ENCODE measurements at places on chromosomes 5 and 9.

DNA sequence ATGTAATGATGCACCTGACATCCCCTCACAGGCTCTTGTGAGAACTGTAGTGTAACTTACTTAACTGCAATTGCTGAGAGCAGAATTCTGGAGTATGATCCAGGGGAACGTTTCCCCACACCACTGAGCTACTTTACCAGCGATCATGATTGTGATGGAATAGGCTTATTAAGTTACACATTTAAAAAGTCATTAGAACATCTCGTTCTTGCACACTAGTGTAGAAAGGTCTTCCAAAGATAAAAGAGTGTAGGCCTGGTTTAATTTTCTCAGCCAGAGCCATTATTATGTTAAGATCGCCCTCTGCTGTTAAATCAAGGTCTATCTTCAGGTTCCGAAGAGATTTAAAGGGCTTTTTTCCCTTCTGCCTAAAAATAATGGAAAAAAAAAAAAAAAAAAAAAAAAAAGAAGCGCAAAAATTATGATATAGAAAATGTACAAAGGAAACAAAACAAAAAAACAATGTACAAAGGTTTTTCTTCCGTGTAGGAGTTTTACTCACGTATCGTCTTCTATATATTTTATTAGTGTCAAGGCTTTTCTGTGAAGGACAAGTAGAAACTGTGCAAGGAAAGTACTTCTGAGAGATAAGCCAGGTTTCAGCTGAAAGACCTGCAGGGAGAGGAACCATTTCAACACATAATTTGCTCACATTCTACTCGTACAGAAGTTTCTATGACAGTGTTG is 18.6 kb upstream of the MOB3B start:
- DNase-seq = no peak

DNA sequence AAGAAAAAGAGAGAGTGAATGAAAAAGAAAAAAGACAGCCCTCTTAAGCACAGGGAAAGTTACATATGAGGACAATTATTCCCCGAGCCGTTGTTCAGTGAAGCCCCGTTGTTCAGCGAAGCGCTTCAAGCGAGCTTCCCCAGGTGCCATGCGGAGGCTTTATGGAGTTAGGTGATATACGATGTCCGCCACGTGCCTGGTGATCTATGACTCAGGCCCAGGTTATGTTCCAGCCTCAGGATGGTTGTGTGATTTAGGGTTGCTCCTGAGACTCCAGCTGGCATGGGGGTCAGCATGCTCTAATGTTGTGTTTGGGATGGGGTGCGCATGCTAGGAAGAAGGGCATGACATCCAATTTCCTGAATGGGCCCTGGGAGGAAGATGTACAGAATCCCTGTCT is 365.6 kb downstream of the CDK5RAP2 start:
- no peak for DNase-seq

DNA sequence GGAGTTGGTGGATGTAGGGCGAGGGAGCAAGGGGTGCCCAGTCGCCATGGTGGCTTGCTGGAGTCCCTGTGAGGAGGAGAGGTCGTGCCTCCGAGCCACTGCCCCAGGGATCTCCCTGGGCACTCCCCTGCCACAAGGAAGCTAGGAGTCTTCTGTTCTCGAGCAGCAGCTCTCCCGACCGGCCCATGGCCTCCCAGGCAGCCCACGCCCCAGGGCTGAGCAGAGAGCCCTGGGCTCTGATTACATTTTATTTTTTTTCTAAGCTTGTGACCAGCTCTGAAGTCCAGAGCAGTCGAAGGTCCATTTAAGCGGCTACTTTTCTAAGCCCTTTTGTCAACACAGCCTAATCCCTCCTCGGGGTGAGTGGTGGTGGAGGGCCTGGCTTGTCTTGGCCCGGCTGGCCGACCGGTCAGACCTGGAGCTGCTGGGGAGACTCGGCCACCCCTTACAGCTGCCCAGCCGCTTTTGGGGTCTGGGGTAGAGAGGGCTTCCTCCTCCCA is 2.1 kb downstream of the RXRA start:
- DNase-seq = no peak

DNA sequence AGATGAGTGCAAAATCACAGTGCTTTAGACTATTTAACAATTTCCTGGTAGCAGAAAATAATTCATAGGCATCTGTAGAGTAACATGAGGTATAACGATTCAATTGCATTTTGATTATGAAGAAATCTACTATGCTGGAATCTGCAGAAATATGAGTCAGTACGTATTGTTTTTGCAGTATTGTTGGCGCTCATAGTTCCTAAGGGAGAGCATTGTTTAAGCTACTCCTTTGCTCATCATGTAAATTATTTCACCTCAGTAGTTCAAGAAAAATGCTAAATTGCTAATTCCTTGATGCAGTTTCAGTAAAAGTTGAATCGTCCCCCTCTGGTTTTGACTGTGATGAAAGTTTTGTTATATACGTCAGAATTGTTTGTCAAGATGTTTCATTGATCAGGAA is 458.4 kb downstream of the HINT1 start:
- no peak for DNase-seq

DNA sequence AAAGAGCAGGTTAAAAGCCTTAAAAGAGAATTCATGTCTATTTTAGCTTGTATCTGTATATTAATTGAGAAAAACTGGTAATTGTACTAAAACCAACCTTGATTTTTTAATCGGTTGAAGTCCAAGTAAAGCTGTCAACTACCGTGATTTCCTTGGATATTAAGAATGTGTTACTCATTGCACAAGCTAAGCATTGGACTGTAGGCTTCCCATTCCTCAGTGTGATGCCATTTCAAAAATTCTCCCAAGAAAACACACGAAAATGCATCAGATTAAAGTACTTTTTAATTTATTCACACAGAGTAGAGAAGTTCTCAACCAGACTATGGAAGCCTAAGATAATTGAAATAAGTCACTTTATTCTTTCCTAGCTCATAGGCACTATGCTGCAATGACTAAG is 761.4 kb upstream of the TYRP1 start:
- DNase-seq = no peak

- DNase-seq = no peak
These were observed 19.6 kb downstream of the ANGPTL2 start for GRCh38 chr9:127102788-127103187.

GRCh38 chr9:127557466-127557869 is 54.6 kb upstream of the STXBP1 start:
- no peak for DNase-seq

DNA sequence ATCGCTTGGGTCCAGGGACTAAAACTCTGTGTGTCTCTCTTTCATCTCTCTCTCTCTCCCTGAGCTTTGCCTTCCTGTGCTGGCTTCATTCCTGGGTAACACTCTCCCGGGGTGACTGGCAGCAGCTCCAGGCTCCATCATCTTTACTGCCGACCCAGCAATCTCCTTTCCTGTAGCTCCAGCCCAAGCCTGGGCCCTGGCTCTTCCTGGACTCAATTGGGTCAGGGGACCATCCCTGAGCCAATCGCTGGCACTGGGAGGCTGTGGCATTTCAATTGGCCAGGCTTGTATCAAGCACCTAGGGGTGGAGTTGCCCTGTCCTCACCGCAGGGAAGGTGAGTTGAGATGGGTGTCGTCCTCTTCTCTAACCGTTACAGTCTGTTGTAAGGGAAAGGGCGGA is 31.9 kb downstream of the FAM240B start:
- no peak for DNase-seq

GRCh38 chr5:132076983-132077382 is 3.4 kb downstream of the CSF2 start:
- DNase-seq = no peak

DNA sequence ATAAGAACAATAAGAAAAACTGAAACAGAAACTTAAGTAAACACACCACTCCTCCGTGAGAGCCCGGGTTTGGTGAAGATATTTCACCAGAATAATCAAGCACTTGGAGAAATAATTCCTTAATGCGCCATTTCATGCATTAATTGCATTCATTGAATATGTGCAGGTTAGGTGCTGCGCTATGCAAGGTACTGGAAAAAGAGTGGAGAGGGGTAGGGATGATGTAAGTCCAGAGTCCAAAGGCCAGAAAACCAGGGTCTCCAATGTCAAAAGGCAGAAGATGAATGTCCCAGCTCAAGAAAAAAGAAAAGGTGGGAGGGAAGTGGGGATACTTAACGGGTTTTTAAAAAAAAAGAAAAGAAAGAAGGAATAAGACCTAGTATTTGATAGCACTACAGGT is 669 bp upstream of the ZFP37 start:
- DNase-seq = no peak

- DNase-seq = no peak
These were observed 949 bp downstream of the SNCB start for GRCh38 chr5:176629317-176629852.

DNA sequence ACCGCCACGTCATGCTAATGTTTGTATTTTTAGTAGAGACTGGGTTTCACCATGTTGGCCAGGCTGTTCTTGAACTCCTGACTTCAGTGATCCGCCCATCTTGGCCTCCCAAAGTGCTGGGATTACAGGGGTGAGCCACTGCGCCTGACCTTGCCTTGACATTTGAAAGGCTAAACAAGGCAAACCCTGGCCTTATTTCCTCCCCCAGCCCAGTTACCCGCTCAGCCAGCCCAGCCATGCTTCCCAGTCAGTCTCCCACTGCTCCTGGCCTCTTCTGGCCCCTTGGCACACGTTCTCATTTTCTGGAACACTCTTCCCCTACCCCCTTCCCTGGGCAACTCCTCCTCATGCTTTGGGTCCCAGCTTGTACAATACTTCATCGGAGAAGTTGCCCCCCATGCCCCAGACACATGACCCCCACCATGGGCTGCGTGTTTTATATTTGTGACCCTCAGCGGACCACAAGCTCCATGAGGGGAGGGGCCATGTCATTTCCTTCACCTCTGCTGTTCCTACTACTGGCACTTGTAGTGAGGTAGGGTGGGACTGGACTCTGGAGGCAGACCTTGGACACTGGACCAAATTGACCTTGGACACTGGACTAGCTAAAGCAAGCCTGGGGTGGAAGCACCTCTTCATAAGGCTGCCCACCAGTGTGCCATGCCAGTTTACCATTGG is 94.4 kb upstream of the IER5L start:
- DNase-seq = no peak

- DNase-seq = no peak
These were observed 120.5 kb downstream of the PRDM6 start for GRCh38 chr5:123209502-123210027.

GRCh38 chr5:127849891-127850290 is 146.7 kb downstream of the CCDC192 start:
- DNase-seq = no peak

DNA sequence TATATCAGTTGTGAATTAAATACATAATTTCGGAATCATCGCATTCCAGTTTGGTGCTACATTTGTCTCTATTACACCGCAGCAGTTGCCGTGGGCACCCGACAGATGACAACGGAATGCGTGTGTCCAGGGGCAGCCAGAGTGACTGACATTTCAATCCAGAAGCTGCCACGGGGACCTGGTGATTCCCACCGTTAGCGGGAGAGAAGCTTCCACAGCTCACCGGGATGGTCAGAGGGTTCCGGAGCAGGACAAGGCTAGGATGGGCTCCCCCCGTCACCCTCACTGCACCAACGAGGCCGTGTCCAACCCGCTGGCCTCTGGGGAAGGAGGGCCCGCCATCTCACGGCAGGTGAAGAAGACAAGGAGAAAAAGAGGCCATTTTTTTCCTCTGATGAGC is 86.8 kb downstream of the GTF3C4 start:
- no peak for DNase-seq

DNA sequence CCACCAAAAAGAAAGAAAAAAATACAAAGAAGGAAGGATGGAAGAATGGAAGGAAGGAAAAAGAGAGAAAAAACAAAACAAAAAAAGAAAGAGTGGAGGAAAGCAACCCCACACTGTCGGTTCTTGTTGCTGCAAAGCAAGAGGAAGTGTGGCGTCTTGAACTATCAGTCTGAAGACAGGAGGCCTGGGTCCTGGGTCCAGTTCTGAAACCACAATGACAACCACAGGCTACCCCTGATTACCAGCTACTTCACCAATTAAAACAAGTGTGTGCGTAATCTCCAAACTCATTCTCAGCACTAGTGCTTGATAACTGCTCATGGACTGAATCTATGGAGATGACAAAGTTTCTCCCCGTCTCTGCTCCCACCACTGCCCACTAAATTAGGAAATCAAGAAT is 93.7 kb downstream of the RASEF start:
- no peak for DNase-seq

DNA sequence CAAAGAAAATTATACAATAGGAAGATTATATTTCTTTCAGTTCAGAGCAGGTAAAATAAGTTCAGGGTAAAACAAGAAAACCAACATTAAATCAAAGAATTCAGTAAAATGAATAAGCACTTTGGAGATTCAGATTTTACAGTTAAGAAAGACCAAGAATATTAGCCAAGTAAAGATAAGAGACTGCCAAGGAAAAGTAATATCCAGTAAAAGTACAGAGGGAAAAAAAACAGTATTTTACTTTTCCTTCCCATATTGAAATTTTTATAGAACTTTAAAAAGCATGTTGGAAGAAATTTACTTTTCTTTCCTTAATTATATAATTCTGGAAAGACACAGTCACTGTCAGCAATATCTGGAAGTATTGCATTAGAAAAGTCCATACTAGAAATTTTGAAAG is 393.4 kb downstream of the NFIB start:
- DNase-seq = no peak
